Fibroblast of skin of scalp (primary cell): ENCODE measurements at places on chromosomes 2 and 18.

DNA sequence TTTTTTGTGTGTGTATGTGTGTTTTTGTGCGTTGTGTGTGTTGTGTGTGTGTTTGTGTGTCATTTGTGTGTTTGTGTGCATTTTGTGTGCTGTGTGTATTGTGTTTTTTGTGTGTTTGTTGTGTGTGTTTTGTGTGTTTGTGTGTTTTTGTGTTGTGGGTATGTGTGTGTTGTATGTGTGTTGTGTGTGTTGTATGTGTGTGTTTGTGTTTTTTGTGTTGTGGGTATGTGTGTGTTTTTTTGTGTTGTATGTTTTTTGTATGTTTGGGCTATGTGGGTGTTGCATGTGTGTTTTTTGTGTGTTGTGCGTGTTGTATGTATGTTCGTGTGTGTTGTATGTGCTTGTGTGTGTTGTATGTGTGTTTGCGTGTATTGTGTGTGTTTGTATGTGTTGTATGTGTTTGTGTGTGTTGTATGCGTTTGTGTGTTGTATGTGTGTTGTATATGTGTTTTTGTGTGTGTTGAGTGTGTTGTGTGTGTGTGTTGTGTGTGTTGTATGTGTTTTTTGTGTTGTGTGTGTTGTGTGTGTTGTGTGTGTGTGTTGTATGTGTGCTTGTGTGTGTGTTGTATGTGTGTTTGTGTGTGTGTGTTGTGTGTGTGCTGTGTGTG is 275.3 kb downstream of the HRH4 start:
- no peak for DNase-seq

- peak; percentile 94 for DNase-seq
These were observed 48.6 kb downstream of the NRP2 start for GRCh38 chr2:205730701-205731582.

GRCh38 chr18:77711096-77711495 is 461.4 kb downstream of the GALR1 start:
- no peak for DNase-seq

DNA sequence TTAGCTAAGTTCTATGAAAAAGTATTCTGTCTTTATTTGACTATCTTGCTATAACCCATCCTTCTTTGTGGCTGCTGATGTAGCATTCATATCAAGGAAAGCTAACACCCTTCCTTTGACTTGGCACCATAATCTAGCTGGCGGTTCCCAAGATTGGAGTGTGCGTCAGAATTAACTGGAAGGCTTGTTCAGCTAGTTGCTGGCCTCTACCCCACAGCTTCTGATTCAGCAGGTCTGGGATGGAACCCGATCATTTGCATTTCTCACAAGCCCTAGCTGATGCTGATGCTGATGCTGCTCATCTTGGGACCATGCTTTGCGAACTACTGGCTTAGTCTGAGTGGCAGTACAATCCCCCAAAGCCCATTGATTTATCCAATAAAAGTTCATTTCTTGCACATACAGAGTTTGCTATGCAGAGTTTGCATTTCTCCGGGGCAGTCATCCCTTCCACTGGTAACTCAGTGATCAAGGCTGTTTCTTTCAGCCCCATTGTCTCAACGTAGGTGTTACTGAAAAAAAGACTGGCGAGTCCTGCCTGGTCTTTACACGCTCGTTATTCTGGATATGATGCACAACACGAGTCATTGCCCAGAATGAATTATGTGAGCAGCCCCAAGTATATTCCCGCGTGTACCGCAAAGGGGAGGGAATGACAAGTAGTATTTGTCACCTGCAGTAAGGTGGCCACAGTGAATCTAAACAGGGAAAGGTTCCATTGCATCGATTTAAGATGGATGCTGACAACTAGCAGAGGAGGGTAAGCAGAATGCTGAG is 96.5 kb downstream of the ZNF532 start:
- DNase-seq: no peak

DNA sequence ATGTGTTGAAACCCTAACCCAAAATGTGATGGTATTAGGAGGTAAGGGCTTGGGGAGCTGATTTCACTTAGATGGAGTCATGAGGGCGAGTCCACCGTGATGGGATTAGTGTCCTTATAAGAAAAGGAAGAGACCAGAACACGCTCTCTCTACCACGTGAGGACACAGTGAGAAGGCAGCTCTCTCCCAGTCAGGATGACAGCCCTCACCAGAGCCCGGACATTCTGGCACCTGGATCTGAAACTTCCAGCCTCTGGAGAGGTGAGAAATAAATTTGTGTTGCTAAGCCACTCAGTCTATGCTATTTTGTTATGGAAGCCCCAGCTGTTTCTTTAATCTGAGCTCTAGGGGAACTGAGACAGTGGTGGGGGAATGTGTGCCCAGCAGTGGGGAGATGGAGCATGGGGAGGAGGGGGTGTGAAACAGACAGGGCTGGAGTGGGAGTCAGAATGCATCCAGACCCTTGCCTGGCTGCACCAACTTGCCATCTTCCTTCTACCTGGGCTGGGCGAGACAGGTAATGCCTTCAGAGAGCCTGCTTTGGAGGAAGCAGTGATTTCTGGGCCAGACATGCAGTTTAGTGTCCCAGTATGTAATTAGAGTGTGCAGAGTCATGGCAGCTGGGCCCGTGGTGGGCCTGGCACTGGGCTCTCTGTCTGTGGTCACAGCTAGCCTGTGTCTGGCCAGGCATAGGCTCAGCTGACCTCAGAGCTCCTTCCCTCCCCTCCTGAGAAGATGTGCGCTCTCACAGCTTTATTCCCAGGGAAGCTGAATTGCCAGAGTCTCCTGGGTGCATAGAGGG is 38.1 kb downstream of the RHOB start:
- no peak for DNase-seq

DNA sequence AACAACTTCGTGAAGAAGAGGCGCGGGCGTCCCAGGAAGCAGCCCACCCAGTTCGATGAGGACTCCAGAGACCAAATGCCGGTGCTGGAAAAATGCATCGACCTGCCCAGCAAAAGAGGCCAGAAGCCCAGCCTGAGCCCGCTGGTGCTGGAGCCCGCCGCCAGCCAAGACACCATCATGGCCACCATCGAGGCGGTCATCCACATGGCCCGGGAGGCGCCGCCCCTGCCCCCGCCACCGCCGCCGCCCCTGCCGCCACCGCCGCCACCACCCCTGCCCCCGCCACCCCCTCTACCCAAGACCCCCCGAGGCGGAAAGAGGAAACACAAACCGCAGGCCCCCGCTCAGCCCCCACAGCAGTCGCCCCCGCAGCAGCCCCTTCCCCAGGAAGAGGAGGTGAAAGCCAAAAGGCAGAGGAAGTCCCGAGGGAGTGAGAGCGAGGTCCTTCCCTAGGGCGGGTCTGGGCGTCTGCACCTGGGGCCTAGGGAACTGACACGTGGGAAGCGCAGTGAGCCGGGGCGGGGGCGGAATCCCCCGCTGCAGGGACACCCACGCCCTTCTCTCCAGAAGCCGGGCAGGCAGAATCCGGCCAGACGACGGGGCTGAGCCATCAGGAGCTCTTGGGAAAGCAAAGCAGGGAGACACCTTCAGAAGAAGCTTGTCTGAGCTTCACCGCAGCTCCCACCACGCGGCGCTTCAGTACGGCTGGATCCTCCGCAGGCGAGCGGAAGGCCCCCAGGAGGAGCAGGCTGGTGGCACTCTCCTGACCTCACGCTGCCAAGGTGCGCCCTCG is 382.8 kb downstream of the SETBP1 start:
- no peak for DNase-seq
